Sigmoid colon (tissue), 7 donors: ENCODE measurements at places on chromosomes 7 and 10. TPM values are rescaled to one million over a fixed set of nuclear protein-coding genes. Genes with fewer than 3 reads are reported as not detected.

Gene FAM131B
- under 0.01 TPM for polyA plus RNA-seq

Gene GRM3
- not detected for polyA plus RNA-seq

Gene FAM25G
- 1.8 TPM for polyA plus RNA-seq

Gene BEND7
- polyA plus RNA-seq, result 11.4 TPM

Gene NYAP1
- 0.23 TPM for polyA plus RNA-seq

Gene ASAH2
- polyA plus RNA-seq, result 4.9 TPM

Gene TLX1
- polyA plus RNA-seq, result not detected

Gene ZCCHC24
- polyA plus RNA-seq, result 21.1 TPM

Gene RAB19
- 3.0 TPM for polyA plus RNA-seq

Gene DNAJB6
- 71.5 TPM for polyA plus RNA-seq

Gene TSPAN13
- polyA plus RNA-seq, result 65.5 TPM

Gene ABCB1
- polyA plus RNA-seq, result 13.4 TPM

Gene SLC13A1
- not detected for polyA plus RNA-seq

Gene RAMP3
- 4.8 TPM for polyA plus RNA-seq

Gene WEE2
- not detected for polyA plus RNA-seq
